NCI-H1694 treated with DMSO at 0.1 percent for 48 hours (cell line): ENCODE measurements at places on chromosomes 12 and 14.
A peak's percentile ranks its signal among the peaks of the same experiment; 100 is the strongest.

GRCh38 chr12:103758310-103759089 lies 82.5 kb downstream of the NT5DC3 start:
- no peak for DNase-seq

DNA sequence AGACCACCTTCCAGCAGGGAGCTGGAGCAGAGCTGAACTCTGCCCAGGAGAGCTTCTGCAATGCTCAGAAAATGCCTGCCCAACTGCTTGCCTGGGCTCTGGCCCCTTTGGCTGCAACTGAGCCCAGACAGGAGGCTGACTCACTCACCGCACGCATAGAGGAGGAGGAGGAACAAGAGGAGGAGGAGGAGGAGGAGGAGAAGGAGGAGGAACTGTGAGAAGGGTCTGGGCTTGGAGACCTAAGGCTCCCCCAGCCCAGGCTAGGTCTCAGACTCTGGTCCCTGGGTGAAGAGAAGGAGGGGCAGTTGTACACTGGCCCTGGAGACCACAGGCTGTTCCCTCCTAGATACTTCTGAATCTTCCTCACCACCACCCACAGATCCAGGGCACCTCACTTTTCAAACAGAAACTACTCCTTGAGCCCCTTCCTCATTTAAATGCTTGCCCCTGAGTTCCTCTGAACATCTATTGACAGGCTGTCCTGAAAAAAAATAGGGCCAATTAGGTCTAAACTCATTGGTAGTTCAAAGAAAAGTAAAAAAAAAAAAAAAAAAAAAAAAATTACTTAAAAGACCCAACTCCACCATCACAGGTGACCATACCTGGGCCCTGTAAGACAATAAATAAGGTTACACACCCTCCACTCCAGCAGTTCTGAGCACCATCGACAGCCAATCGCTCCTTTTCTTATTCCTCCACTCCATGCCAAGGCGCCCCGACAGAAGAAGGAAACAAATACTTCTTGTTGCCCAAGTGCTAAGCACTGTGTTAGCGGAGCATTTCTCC lies 674 bp downstream of the VDR start:
- no peak for DNase-seq

- no peak for DNase-seq
Measured at GRCh38 chr12:93877446-93877845, 200.3 kb downstream of the CRADD start.

DNA sequence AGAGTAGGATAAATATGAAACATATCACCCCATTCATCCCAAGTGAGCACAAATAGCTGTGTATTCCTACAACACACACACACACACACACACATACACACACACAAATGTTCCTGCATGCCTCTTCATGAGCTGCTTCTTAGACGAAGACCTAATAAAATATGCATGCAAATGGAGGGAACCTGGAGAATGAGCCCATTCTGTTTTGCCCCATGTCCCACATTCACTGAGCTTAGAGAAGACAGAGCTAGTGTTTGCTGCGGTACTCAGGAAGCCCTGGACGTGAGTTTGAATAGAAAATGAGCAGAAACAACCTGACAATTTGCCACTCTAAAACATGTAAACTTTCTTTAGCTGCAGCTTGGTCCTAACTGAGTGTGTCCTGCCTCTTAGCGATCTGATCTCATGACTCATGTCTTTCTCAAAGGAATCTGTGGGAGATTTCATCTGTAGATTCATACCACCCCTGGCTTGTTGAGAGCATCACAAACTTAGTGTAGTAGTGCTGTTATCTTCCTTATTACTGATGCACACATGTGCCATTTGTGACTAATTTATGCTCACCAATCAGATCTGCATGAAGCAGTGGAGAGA lies 86.8 kb downstream of the ITPR2 start:
- no peak for DNase-seq

- DNase-seq: no peak
Measured at GRCh38 chr12:32603858-32604257, 75.2 kb upstream of the DNM1L start.

DNA sequence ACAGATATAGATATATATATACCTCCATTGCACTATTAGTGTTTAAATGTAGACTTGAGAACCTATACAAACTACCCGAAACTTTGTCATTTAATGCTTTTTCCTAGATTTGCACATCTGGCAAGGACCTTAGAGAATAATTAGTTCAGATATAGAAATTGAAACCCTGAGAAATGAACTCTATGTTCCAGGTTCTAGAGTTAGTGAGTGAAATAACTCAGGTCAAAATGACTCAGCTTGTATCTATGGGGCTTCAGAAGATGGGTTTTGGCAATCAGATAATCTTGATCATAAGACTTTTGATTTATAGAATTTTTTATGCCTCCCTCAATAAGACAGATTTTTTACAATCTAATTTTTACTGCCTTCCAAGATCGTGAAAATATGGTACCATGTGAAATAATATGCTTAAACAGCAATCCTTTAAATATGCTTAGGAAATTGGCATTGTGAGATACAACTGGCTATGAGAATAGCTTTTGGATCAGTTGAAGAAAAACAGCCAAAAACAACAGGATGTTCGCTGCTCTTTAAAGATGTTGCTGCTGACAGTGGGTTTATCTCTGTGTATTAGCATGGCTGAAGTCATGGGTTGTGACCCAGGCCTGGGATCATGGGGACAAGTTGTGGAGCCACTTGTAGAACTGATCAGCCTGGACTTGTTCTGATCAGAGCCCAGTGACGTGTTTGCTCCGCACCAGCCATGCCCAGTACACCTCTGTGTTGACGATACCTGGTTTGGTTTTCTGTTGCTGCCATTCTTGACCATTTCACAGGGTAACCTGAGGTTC lies 63.6 kb downstream of the TTLL5 start:
- DNase-seq: no peak

DNA sequence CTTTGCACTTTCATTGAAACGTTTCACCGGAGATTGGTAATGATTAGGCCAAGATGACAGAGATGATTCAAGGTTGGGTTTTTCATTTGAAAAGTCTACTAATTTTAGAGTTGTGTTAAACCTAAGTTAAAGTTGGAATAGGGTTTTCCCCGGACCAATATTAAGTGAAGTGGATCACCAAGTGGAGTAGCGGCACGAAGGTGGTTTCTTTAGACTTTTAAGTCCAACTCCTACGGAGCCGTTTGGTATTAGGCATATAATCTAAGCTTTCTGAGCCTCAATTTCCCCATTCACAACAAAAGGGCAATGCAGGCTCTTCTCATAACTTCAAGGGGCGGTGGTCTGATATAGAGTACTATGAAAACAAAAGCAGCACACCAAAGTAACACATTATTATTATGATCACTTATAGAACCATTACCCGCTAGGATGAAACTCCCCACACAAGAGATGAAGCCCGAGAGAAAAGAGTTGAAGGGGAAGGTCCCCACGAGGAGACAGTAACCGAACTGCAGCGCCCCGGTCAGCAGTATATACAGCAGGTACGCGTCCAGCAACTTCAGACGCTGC lies 413 bp downstream of the DAD1 start:
- no peak for DNase-seq

- DNase-seq: no peak
Measured at GRCh38 chr12:95083471-95083870, 10.1 kb upstream of the NR2C1 start.

- no peak for DNase-seq
Measured at GRCh38 chr14:65548878-65549277, 136.3 kb downstream of the FUT8 start.

DNA sequence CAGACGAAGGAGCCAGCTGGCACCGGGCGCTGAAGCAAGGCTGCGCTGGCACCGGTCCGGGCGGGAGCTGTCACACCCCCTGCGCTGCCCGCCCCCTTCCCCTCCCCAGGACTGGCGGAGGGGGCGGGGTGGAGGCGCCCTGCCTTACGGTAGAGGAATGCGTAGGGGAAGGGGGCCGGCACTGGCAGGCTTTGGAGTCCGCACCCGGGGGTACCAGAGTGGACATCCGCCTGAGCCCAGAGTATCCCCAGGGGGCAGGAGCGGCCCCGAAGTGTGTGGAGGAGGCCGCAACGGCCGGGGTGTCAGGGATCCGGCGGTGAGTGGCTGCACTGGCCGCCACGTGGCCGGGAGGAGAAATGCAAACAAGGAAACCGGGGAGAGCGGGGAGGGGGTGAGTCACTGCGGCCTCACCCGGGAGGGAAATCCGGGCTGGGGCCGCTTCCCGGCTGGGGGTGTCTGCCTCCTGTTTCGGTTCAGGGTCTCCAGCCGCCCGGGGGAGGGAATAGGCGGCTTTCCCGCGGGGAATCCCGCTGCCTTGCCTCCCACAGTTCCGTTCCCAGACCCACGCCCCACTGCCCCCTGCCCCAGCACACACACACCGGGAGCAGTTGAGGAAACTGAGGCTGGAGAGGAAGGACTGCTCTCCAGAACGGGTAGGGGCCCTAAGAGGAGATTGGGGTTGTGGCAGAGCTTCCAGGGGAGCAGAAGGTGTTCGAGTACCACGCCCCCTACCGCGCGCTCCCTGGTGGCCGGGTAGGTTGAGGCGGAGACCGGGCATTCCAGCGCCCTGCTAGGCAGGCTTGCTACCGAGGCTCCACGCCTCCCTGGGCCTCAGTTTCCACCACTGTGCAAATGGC lies at the start of gene RAPGEF3:
Gene RAPGEF3, minus strand, starts transcription at position 47 of the 857 bp plus-strand sequence. CDS start 324 bp downstream, outside the sequence.
- DNase-seq: peak; percentile 29

- no peak for DNase-seq
Measured at GRCh38 chr12:5561057-5561456, 129.1 kb downstream of the NTF3 start.

GRCh38 chr14:71324767-71325272 lies 417.6 kb downstream of the PCNX1 start:
- DNase-seq: no peak

DNA sequence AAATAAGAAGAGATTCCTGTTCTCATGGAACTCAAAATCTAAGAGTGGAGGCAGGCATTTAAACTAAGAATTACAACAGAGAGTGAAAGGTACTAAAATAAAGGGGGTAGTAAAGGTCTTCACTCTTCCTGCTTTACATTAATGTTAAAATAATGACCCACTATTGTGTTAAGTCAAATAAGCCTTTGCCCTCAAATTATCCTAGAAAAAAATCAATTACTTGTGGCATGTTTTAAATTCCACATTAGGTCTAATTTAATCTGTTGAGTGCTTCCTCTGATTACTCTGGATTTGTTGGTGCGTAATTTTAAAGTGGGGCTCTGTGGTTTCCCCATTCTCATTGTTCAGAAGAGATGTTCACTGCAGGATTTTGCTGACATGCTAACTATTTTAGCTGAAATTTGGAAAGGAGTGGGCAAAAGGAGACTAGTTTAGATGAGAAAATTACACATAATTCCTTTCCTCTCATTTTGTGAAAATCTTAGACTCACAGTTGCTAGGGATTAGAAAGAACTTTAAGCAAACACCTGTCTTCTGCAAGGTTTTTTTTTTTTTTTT lies 35.5 kb downstream of the BTG1 start:
- no peak for DNase-seq

DNA sequence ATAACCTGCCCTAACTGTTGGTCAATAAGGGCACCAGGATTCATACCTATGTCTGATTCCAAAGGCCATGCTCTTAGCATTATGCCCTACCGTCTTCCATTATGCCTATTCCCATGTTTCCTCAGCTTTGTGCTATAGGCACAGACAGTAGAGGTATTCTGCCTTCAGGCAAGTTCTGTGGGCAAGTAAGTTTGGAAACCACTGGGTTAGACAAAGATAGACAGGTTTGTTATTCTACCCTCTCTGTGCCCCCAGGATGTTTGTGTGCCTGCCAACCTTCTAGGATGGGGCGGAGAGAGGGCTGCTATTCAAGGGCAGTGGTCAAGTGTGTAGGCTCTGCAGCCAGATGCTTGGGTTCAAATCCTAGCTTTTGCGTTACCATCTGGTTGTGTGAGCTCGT lies 4.6 kb downstream of the RAPGEF3 start:
- DNase-seq: no peak

GRCh38 chr12:89051065-89051677 lies 301.1 kb downstream of the DUSP6 start:
- DNase-seq: peak; percentile 54

GRCh38 chr12:105018012-105018411 lies 31.9 kb downstream of the NOPCHAP1 start:
- no peak for DNase-seq

GRCh38 chr14:56816574-56817391 lies 6.5 kb upstream of the OTX2 start:
- DNase-seq: no peak

DNA sequence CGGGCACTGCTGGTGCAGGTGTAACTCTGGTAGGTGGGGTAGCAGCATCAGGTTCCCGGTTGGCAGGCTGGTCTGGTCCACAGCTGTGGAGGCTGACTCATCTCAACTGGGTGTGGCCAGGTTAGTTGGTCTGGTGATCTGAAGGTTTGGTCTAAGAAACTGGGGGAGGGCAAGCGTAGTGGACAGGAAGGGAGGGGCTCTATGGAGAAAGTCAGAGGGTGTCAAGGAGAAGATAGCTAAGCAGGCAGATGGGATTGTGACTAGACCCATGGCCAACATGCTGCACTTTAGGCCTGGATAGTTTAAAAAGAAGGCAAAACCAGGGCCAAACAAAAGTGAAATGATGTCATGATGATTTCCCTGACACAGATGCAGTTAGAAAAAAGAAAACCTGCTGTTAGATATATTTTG lies 7.9 kb downstream of the TRIM9 start:
- DNase-seq: no peak

- no peak for DNase-seq
Measured at GRCh38 chr12:92058664-92059063, 87.0 kb downstream of the BTG1 start.

- DNase-seq: no peak
Measured at GRCh38 chr14:68291820-68292219, 472.2 kb downstream of the RAD51B start.

DNA sequence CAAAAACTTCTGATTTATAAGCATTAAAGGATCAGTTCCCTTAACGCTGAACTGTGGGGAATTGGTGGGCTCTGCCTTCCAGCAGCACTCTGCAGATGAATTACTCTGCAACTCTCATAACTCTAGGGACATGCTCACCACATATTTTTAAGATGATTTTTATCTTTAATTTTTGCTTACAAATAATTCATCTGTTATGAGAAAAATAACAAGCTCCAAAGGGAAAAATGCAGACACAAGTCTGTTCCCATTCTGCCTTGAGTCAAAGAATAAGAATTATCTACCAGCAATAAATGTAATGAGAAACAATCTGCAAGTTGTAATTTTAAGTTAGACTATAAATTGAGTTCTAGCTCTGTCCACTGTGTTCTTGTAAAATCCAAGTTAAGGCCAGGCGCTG lies 133.1 kb upstream of the MDM1 start:
- no peak for DNase-seq

DNA sequence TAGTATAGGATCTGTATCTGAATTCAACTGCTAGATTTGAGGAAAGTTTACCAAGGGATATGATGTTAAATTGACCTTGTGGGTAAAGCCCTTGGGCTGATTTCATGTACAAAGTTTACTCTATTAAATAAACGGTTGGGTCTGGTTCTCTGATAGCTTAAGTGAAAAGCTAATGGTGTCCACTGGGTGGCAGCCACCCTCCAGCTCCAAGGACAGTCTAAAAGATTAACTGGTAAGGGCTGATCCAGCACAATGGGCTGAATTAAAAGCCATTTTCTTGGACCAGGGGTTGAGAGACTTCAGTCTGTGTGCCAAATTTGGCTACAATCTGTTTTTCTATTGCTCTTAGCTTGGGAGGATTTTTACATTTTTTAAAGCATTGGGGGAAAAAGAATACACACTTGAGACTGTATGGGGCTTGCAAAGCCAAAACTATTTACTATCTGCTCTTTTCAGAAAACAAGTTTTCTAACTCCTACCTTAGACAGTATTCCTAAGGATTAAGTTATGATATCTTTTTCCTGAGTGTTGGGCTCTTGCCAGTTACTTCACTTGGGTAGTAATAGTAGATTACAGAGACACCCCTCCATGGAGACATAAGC lies 116.5 kb downstream of the GPHN start:
- DNase-seq: peak; percentile 44
